Stimulated activated naive CD4-positive, alpha-beta T cell (primary cell): ENCODE measurements at places on chromosomes 6 and 20.
A peak's percentile ranks its signal among the peaks of the same experiment; 100 is the strongest.

GRCh38 chr6:4905826-4906225 is 98.0 kb downstream of the RPP40 start:
- DNase-seq = no peak

GRCh38 chr6:81683912-81684311 is 68.6 kb downstream of the TENT5A start:
- no peak for DNase-seq

GRCh38 chr6:36613200-36613995 is 19.2 kb downstream of the SRSF3 start:
- no peak for DNase-seq

- peak; percentile 28 for DNase-seq
These were observed 32.9 kb upstream of the ERVFRD-1 start for GRCh38 chr6:11144393-11144851.

- DNase-seq = no peak
These were observed 28.9 kb downstream of the EIF2S2 start for GRCh38 chr20:34083137-34083536.

DNA sequence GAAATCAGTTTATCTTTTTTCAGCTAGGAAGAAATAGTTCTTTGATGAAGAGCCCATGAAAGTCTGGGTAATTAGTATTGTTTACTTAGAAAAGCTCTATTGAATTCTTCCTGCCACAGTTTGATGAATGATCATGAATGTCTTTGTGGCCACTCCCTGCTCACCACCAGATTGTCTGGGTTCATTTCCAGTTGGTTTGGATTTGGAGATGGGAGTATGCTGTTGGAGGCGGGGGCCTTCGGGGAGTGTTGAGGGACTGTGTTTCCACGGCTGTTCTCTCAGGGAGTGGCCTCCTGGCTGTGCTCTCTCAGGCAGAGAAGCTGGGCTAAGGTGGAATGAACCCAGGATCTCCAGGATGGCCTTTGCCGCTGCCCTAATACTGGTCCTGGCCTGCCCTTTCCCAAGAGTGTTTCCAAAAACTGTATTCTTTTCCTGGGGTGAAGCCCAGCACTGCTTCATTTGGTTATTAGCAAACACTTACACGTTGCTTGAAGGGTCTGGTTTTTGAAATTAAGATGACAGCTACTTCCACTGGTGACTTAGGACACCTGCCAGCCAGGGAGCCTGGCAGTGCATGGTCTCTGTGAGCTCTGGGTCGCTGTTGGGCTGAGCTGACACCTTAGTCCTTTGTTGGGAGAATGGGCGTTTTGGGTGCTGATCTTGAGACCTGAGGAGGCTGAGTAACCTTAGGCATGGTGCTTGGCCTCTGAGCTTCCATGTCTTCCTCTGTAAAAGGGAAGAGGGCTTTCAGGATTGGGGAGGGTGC is 23.2 kb downstream of the PRPF6 start:
- DNase-seq = no peak

DNA sequence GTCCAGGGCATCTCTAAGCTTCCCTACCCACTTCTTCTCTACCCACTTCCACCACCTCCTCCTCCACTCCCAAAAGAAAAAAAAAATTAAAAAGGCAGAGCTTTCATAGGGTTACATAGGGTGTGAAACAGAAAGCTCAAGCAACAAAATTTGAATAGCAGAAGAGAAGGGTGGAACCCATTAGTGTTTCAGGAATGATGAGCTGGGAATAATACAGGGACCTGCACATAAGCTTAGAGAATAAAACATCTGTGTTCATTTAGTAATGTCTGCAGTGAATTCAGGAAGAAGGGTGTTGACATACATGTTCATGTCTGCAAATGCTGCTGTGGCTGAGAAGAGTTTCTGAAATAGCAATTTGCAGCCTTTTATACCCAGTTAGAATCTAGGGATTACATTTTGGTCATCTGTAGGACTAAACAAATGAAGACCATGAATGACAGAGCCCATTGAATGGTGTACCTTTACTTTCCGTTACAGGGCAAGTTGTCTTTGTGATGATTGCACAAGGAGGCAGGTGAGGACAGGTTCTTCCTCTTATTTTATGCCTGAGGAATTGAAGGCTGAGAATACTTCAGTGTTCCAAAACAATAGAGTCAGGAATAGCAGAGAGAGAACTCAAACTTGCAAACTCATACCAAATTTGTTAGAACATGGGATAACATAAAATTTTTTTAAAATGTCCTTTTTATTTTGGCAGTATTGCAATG is 975.1 kb downstream of the TFAP2A start:
- DNase-seq = no peak

DNA sequence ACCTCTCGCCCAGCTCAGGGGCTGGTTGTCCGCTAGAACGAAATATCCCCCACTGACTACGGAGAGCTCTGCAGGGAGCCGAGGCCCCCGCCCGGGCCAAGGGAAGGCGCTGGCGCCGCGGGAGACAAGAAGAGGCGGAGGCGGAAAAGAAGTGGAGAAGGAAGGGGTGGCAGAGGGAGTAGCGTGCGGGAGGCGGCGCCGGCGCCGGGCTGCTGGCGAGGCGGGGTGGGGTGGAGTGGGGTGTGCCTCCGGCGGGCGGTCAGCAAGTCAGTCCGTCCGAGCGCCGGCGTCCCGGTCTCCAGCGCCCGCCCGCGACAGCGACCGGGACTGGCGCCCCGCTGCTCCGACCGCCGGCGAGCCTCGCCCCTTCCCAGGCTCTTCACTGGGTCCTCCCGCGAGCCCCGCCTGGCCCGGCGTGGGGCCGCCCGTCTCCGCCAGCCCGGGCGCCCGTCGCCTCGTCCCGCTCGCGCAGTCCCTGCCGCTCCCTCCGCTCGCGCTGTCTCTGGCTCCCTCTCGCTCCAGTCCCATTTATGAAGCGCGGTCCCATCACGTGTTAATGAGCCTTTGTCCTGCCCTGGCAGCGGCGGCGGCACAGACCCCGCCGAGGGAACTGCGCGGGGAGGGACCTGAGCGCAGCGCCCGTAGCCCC is at the start of gene CNR1:
Gene CNR1 (minus strand): TSS at position 504 of the 649 bp plus-strand sequence. CDS start 21,073 bp downstream, outside the sequence.
- DNase-seq = no peak

GRCh38 chr6:144013486-144013909 is 5.4 kb upstream of the PLAGL1 start:
- DNase-seq = peak; percentile 17

DNA sequence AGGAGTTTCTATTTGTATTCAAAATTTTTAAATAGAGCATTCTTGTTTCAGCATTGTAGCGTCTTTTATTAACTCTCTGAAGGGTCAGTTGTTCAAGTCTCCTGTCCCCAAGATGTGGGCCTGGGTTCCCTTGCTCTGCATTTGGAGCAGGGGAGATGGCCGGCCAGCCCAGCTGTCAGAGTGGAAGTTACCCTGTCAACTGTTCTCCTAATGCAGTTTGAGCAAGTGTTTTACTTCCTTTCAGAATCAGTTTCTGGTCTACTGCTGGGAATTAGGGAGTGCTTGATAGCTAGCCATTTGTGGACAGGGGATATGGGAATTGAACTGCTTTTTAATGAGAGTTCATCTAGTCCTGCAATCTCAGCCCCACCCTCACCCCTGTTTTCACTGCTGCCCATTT is 116.6 kb downstream of the QKI start:
- DNase-seq = no peak

GRCh38 chr20:3275064-3275935 is 36.3 kb upstream of the SLC4A11 start:
- DNase-seq = no peak

- no peak for DNase-seq
These were observed 53.7 kb downstream of the SH3BGRL2 start for GRCh38 chr6:79684876-79685275.

DNA sequence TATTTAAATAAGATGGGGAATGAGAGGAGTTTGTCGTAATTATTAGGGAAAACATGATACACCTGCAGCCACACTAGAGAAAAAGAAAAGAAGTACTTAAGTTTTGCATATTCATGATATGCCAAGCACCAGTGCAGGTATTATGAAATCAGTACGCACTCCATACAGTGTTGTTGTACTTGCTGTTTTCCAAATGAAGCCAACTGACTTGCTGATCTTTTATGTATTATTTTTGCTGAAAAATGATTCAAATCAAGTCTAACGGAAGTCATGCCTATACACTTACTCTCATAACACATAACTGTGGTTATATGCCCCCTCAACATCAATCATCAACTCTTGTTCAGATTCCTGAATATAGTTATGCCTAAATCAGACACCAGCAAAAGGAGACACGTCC is 584.9 kb upstream of the EYS start:
- no peak for DNase-seq

GRCh38 chr20:50357783-50358161 is 152.4 kb upstream of the PTPN1 start:
- no peak for DNase-seq

GRCh38 chr20:642398-643174 is 10.4 kb downstream of the SRXN1 start:
- DNase-seq = no peak

DNA sequence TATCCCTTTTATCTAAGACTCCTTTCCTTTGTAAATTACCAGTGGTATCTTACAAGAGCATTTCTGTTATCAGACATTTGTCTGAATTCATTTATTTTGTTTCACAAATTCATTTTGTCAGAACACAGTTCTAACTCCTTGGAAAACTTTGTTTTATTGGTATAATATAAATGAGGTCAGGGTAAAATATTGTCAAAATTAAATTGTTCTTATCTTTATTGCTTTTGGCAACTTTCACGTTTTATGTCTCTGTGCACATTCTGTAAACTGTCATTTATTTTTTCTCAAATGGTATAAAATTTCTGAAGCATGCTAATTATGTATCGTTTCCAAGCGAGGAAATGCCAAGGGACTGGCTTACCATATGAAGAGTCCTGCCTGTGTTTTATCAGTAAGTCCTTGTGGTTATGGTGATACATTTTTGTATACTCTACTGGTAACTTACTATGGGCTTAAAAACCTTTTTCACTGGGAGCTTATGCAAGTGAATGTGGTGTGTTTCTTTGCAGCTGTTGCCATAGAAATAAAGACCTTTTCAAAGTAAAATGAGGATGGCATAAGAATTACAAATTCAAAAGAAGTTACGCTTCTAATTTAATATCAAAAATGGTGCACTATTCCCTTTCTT is 214.2 kb downstream of the COL19A1 start:
- no peak for DNase-seq

GRCh38 chr20:46563860-46564221 is 13.4 kb upstream of the OCSTAMP start:
- no peak for DNase-seq

GRCh38 chr6:157265186-157265585 is 58.1 kb downstream of the TMEM242 start:
- no peak for DNase-seq

DNA sequence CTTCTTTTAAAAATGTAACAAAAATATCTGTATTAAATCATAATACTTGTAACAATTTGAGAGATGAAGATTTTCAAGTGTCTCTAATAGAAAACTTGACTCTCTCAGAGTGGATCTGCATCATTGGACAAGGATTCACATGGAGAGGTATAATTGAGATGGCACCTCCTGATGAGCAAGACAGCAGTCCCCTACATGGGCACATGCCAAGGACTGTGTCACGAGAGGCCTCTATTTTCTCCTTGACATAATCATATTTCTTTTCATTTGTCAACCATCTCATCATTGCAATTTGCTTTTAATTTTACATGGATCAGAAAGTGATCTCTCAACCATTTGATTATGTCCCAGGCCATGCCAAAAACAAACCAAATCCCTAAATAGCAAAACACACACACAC is 206.8 kb upstream of the THEMIS start:
- no peak for DNase-seq

- DNase-seq = no peak
These were observed 2.8 kb upstream of the E2F1 start for GRCh38 chr20:33688938-33689424.

GRCh38 chr20:38985603-38986170 is 23.5 kb downstream of the DHX35 start:
- no peak for DNase-seq

GRCh38 chr6:108423982-108424705 is 129.3 kb downstream of the AFG1L start:
- no peak for DNase-seq

GRCh38 chr6:11869672-11870340 is 91.2 kb upstream of the ADTRP start:
- DNase-seq = no peak

DNA sequence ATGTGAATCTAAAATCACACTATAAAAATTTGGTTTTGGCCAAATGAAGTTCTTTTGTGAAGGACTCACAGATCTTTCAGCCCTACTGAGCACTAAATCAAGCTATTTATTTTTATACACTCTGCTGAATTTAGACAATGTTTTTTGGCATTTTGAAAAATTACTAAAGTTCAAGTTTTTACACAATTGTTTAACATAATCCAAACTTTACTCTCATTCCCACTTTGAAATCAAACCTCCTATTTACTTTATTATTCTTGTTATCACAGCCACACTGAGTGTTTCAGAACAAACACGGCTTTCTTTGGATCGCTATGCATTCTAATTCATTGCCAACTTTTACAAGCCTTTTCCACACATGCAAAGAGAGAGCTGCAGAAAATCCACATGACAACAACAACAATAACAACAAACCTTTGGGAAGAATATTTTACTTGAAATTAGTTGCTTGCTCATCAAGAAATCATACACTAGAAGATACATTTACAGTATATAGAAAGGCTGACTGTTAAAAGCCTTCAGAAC is 49.1 kb upstream of the TMEM30A start:
- no peak for DNase-seq

- DNase-seq = no peak
These were observed 2.5 kb downstream of the MYMX start for GRCh38 chr6:44219053-44219814.

GRCh38 chr6:33904747-33905065 is 100.9 kb upstream of the MLN start:
- no peak for DNase-seq

DNA sequence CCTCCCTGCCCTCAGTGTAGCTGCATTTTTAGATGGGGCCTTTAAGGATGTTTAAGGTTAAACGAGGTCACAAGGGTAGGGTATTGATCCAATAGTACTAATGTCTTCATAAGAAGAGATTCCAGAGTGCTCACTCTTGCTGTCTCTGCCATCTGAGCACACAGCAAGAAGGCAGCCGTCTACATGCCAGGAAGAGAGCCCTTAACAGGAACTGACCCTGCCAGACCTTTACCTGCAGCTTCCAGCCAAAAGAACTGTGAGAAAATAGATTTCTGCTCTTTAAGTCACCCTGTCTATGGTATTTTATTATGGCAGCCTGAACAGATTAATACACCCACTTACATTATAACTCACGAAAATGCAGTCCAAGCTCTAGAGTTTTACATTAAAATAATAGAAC is 685.3 kb upstream of the MARCKS start:
- no peak for DNase-seq
